ENCODE measurements at places on chromosomes 3 and 15.
A peak's percentile ranks its signal among the peaks of the same experiment; 100 is the strongest.

GRCh38 chr3:193688834-193689714 lies 96.1 kb downstream of the OPA1 start:
- DNase-seq: no peak

- DNase-seq: no peak
These were observed 90.9 kb upstream of the SEC13 start for GRCh38 chr3:10411598-10412332.

- no peak for DNase-seq
These were observed 482.3 kb upstream of the NECTIN3 start for GRCh38 chr3:110589341-110589740.

DNA sequence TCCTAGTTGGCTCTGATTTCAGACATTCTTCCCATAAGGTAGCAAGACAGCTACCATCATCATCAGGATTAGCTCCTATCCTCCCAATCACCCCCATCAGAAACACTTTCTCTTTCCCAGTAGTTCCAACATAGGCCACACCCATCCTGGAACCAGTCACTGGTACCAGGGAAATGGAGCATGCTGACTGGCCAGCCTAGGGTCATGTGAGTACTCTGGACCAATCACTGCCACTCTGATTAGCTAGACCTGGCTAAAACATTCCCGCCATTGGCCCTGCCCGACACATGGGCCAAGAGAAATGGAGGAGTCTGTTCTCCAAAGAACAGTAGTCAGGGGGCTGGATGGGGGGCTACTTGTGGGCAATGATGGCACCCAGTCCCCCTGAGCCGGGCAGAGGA lies 12.4 kb downstream of the EFCC1 start:
- DNase-seq: no peak

- no peak for DNase-seq
These were observed 604.1 kb downstream of the EDEM1 start for GRCh38 chr3:5791558-5791957.

DNA sequence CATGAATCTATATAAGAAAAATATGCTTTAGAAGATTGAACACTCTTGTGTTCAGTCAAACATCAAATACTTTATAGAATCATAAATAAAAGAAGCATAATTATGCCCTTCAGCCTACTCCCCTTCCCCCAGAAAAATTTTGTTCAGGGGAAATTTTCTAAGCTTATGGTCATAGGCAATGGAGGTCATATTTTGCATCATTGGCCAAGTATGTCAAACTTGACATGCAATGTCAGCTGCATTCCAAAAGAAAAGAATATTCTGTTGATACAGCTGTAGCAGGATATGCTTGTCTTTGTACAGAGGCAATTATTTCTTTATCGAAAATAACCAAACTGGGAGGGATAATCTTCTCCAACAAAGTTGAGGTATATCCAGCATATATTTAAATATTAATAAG lies 328.2 kb downstream of the ZIC1 start:
- no peak for DNase-seq

DNA sequence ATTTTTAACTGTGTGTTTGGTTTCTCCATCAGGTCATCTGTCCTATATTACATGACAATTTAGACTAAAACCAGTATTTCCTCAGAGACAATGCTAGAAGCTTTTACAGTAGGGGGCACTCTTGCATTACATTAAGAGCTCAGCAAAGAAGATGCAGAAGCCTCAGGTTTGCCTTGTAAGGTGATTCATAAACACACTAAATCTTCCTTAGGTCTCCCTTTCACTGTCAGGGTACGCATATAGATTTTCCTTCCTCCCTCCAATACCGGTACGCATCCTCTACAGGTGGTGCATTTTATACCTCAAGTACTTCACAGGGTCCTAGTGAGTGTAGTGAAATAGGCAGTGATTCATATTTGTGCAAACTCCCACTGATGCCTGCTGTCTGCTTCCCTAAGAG lies 46.5 kb downstream of the CD86 start:
- DNase-seq: peak; percentile 71

- DNase-seq: no peak
These were observed 531 bp upstream of the BLOC1S6 start for GRCh38 chr15:45586601-45587094.

DNA sequence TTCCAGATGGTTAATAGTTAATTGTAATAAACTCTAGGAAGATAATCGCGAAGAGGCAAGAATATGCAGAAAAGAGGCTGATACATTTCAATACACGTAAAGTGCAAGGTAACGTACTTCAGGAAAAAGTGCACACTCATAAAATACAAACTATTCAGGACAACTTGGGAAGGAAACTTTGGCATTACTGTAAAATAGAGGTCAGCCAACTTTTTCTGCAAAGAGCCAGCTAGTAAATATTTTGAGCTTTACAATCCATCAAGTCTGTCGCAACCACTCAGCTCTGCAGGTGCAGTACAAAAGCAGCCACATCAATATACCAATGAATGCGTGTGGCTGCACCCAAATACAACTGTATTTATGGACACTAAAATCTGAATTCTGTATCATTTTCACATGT lies 51.6 kb upstream of the THUMPD3 start:
- DNase-seq: peak; percentile 8

DNA sequence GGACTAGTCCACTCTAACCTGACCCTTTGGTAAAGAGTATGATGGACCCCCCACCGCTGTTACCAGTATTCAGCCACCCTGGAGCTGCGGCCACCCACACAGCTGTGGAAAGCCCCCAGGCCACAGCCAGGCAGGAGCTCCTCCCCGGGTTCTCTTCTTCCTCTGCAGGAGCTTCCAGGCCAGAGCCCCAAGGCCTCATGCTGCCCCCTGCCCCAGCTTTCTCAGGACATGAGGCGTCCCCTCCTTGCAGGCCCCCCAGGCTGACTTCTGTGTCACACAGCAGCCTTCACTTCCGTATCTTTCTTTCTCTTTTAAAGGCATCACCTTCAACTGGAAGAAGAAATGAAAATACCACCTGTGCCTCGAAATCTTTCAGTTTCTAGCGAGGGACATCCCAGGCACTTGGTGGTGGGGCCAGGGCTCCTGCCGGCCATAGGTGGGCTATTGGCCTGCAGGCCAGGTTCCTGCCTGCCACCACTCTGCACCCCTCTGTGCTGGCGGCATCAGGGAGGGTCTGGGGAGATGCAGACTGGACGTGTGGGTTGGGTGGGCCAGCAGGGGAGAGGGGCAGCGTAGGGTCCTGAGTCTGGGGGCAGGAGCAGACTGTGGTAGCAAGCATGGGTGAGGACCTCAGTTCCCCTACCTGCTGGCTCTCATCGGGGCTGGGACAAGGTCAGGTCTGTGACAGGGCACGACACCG lies 19.9 kb downstream of the KLF13 start:
- DNase-seq: no peak

- DNase-seq: no peak
These were observed 53.4 kb downstream of the SMAD3 start for GRCh38 chr15:67118808-67119207.

- no peak for DNase-seq
These were observed 482.0 kb upstream of the SUCLG2 start for GRCh38 chr3:68136411-68136810.

GRCh38 chr15:71634820-71635560 lies 175.4 kb upstream of the NR2E3 start:
- no peak for DNase-seq

DNA sequence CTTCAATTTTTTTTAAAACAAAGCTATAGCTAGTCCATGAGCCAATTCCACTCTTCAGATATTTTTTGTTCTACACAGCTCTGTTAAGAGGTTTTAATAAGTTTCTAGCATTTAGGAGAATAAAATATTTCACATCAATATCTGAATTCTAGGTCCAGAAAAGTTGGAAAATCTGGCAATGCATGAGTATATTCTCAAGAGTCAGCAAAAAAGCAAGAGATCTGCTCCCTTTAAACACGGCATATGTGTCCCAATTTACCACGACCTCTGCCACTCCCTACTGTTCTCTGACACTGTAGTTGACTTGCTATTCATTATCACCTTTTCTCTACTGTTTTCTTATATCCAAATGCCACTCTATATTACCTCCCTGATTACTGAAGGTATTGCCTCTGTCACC lies 145.1 kb upstream of the TGFBR2 start:
- no peak for DNase-seq

GRCh38 chr3:65712140-65712539 lies 326.6 kb downstream of the MAGI1 start:
- no peak for DNase-seq

GRCh38 chr3:18398448-18398847 lies 26.7 kb downstream of the SATB1 start:
- DNase-seq: no peak

- DNase-seq: no peak
These were observed 1062.2 kb upstream of the EPHA6 start for GRCh38 chr3:95752199-95752598.

DNA sequence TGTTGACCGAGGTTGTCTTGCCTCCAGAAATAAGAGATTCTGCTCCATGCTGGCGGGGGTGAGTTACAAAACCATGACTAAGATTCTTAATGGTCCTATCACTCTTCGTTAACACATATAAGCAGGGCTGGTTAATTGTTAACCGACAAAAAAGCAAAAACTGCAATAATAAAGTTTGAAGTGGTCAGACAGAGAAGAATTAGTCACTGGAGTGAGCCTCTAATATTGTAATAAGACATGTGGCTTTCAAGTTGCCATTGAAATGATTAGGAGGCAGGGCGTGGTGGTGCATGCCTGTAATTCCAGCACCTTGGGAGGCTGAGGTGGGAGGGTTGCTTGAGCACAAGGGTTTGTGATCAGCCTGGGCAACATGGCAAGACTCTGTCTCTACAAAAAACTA lies 78.4 kb upstream of the NR2F2 start:
- no peak for DNase-seq

GRCh38 chr3:151307583-151308488 lies 8.8 kb downstream of the GPR87 start:
- DNase-seq: peak; percentile 21

DNA sequence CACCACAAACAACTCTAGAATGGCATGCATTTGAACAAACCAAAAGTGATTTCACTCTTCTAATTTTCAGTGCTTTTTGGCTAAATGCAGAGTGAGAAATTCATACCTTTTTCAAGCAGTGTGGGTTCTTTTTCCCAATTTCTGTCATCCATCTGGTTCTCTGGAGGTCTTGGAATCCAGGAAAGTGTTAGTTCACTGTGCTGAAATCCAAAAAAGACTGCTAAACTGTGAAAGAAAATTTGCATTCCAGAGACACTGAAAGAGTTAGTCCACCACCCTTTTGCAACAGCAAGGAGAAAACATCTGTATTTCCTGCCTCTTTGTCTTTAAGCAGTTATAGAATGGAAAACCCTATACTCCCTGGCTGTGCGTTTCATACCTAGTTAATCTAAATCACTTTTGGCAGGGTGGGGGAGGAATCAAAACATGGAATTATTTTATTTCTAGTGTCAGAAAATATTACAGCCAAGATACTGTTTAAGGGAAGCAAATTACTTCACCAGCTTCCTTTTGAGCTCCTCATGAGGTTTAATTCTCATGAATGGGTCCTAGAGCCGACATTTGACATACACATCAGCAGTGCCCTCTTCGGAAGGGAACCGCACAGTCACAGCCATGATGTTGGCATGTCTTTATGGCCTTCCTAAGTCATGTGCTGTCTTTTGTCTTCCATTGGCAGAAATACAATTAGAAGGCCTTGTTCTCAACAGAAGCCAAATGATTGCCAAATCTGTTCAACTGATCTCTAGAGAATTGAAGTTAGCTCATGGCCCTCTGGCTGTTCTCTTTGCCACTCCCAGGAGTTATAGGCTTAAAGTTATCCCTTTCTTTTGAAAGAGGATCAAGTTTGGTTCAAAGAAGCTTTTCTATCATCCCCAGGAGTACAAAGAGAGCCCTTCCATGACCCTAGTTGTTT lies 317.7 kb upstream of the TPRG1 start:
- no peak for DNase-seq

DNA sequence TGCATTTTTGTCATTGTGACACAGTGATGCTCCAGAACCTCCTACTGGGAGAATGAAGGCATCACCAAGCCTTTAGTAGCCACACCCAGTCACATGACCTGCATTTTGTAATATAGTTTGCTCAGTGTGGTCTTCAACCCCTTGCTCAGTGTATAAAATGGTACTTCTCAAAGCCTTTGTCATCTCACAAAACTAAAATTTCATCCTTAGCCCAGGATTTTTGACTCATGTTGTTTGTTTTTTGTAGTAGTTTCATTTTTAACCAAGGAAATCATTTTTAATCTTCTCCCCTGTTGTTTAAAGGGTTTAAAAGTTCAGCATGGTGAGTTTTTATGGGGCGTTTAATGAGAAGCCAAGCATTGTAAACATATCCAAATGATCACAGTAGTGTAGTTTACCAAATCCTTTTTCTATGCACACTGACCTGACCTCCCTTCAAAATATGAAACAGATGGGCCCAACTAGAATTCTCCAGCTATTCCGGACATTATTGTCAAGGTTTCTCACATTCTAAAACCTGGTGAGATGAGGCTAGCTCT lies 123.5 kb upstream of the IL12A start:
- DNase-seq: no peak

DNA sequence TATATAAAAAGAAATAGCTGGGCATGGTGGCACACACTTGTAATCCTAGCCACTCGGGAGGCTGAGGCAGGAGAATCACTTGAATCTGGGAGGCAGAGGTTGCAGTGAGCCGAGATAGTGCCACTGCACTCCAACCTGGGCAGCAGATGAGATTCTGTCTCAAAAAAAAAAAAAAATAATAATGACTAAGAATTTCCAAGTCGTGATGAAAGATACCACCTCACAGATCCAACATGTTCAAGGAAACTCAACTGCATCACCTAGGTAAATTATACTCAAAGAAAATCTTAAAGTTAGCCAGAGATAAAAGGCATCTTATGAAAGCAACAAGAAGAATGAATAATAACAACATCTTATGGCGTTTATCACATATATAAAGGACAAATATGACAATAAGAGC lies 50.1 kb downstream of the DOCK3 start:
- no peak for DNase-seq

DNA sequence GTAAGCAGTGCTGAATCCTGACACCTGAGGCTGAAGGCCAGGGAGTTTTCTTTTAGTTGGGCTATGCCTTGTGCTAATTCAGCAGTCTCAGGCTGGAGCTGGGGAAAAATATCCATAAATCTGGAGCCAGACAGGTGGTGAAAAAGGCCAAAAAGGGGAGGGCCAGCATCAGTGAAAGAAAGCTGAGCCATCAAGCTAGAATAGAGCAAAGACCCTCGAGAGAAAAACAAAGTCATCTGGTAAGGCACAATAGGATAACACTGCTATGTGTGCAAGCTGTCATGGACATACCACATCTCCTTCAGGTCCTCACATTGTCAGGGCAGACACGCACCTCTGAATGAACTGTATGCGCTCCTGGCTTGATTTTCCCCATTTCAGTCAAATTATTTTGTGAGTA lies 687.9 kb downstream of the SQOR start:
- no peak for DNase-seq

DNA sequence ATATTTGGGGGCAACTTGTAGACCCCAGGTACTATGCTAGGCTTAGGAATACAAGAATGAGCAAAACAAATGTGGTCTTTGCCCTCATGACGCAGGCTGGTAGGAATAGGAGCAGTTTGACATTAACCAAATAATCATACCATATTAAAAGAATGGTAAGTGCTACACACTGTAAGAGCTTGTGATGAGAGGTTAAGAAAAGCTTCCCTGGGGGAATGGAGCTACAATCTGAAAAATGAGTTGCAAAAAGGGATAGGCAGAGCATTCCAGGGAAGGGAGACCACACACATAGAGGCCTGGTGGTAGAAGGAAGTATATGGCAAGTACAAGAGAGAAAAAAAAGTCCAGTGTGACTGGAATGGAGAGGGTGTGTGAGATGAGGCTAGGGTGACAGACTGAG lies 37.3 kb downstream of the TMOD3 start:
- DNase-seq: no peak
